ENCODE measurements at places on chromosomes 5 and 9.

DNA sequence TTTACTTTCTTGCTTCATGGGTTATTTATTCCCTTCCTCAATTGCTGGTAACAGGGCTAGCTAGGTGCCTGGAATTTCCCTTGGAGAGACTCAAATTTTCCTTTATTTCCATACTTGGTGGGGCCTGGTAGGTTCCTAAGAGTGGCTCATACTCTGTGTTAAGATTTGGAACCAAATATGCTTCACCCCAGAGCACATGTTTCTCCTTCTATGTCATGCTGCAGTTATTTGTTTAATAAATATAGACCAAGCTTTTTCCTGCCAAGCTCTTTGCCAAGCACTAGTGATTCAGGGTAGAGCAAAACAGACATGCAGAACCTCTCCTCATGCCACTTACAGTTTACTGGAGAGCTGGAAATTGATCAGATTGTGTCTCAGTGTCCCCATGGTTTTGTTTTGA lies 290.3 kb upstream of the SGCD start:
- DNase-seq: no peak

- DNase-seq: no peak
These were observed 830 bp downstream of the TRAF1 start for GRCh38 chr9:120925535-120926396.

DNA sequence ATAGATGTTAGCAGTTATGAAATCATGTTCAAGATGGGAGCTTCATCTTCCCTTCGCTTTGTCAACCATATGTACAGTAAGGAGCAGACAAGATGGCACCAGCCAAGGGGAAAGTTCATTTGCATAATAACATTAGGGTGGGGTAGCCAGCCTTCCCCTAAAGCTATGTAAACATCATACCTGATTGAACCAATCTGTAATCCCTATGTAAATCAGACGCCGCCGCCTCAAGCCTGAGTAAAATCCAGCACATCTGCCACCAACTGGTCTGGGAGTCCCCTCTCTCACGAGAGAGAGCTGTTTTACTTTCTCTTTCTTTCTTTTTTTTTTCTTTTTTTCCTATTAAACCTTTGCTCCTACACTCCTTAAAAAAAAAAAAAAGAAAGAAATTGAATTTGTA lies 30.8 kb upstream of the REEP2 start:
- DNase-seq: no peak

DNA sequence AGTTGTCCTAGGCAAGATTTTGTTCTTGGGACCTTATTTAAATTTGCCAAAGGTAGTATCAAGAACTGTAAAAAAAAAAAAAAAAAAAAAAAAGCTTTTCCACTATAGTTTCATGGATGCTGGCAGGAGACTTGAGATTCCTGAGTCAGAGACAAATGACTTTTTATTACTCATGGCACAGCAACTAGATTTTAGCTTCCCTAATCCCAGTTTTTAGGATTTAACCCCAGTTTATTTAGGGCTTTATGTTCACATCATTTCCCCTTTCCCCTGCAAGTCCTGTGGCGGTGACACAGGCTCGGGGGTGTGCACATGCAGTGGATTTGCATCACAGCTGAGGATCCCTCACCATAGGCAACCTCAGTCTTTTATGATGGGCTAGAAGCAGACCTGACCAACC lies 144.9 kb downstream of the GOLPH3 start:
- DNase-seq: no peak

- DNase-seq: no peak
These were observed 204.7 kb downstream of the PAPPA start for GRCh38 chr9:116358251-116358650.

DNA sequence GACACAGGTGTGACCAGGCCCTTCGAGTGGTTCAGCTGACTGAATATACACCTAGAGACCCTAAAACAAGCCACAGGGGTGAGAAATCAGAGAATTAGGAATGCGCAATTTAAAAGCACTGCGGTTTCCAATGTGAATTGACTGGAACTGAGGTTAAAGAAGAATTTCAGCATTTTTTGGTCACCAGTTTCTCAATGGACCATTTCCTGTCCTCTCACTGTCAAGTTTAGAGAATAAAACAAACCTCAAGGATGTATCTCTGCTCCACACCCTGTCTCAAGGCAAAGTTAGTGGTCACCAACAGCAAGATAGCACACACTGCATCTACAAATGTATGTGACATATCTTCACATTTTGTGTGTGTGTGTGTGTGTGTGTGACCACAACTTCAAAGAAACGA lies 143.8 kb upstream of the MAP3K1 start:
- DNase-seq: no peak

DNA sequence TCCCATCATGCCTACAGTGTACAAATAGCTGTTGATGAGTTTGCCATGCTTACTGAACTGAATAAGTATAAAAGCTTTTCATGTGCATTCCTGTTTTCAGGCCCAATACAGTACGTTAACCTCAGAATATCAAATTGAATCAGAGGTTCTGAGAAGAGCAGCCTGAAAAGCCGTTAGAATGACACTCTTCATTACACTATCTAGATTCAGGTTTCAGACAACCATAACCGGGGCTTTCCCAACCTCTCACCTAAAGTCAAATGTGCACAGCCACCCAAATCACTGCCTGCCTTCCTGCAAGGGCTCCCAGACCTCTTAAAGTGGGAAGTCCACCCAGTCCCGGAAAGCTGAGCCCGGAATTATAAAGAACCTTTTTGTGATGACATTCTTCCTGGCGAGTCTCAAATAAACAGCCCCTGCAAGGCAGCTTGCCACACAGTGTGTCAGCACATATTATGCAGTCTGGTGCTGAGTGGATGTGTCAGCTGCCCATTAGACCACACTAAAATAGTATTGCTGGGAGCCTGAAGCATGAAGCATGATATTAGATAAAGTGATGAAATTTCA lies 245.8 kb downstream of the TLE4 start:
- no peak for DNase-seq

GRCh38 chr5:78905084-78905938 lies 79.8 kb downstream of the ARSB start:
- no peak for DNase-seq

DNA sequence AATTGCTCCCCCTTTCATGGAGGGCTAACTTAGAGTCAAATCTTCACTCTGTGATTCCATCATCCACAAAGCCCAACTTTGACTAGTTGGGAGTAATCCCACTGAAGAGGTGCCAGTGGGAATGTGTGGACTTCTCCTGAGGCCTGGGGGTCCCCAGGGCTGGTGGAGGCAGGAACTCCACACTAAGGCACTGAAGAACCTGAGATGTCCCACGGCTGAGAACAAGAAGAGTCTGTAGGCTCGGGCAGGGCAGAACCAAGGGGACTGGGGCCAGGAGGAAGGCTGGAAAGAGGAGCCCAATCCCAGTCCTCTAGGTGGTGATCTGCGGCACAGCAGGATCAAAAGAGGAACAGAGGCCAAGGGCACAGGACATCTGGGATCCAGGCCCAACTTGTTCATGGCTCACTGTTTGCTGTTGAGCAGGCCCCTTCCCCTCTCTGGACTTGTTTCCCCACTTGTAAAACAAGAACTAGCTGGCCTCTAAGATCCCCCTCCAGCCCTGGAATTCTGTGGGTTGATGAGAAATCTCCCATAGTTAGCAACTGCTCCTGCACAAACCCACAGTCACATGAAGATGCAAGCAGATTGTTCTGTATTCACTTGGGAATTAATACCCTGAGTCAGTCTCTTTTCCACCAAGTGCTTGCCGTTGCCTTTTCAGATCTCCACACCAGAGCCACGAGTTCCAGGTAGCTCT lies 32.7 kb upstream of the ALDH1B1 start:
- DNase-seq: no peak

- no peak for DNase-seq
These were observed 438.6 kb upstream of the MPDZ start for GRCh38 chr9:13718086-13718485.
